ENCODE measurements at places on chromosomes 12 and 14.

GRCh38 chr14:94673781-94674231 lies 61.6 kb downstream of the SERPINA3 start:
- DNase-seq = no peak

GRCh38 chr14:74838166-74838565 lies 37.8 kb downstream of the PROX2 start:
- DNase-seq = no peak

DNA sequence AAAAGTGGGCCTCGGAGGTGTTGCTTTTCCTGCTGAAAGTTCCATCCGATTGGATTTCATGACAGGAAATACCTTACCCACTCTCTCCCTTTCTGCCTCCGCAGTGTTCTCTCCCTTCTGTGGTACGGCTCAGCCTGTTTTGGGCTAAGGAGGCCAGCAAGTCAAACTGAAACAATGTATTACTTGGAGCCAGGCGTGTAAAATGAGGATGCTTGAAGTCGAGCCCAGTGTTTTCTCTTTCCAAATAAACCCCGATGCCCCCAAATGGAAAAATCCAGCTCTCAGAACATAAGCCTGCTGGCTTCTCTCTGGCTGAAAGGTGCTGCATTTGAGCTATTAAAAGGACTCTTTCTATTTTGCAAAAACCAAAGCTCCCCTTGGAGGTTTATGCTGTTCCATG lies 124.7 kb downstream of the ZNF664 start:
- no peak for DNase-seq

DNA sequence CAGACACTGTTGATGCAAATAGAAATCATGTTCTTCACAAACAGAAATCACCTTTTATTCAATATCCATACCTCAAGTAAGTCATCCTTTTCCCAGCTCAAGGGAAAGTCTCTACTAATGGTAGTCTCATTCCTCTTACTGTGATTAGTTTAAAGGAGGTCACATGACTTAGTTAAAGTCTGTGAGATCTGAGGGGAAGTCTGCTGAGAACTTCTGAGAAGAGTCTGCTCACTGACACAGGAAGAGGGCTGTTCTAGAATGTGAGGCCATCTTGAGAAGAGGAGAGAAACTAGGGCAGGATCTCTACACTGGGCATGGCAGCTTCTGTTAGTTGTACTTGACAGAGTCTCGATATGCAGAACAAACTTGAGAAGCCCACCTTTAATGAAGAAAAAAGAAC lies 146.8 kb downstream of the C12orf42 start:
- DNase-seq = no peak

DNA sequence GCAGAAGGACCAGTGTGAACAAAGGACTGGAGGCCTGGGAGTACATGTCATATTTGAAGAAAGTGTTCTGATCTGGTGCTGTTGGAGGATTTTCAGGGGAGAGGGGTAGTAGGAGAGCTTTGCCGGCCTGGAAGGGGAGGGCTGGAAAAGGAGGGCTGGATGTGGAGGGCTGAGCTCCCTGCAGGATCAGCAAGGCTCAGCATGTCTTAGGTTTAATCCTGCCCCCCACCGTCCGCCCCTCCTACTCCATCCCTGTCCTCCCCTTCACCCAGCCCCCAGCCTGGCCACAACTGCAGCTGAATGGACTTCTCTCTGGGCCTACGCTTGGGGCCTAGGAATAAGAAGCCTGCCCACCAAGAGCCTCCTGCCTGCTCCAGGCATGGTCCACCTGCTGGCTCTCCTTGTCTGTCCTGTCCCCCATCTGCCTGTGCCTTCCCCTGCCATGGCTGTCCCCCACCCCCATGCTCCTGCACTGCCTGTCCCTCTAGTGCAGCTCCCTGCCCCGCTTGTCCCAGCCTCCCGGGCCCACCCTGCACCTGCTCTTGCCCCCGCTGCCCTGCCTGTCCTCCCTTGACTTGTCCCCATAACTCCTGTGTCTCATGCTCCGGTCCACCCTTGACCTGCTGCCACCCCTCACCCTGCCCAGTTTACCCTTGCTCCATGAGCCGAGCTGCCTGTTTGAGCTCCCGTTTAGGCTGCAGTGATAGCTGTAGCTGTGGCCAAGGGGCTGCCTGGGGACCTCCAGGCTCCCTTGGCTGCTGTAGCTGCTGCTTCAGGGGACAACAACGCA lies 9.8 kb upstream of the RARG start:
- DNase-seq = no peak

DNA sequence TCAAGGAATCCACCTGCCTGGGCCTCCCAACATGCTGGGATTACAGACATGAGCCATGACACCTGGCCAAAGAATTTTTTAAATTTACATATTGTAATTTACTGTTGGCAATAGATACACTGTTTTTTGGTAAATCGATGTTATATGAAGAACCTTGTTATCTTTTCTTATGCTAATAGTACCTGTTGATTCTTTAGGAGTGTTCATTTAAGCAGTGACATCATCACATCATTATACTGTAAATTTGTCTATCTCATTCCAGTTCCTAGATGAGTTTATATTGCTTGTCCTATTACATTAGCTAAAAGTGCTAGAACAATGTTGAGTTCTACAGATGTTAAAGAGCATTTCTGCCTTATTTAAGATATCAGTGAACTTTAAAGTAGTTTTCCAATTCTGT lies 13.0 kb upstream of the TAS2R30 start:
- DNase-seq = no peak

GRCh38 chr12:108712925-108713203 lies 18.5 kb downstream of the CORO1C start:
- no peak for DNase-seq

DNA sequence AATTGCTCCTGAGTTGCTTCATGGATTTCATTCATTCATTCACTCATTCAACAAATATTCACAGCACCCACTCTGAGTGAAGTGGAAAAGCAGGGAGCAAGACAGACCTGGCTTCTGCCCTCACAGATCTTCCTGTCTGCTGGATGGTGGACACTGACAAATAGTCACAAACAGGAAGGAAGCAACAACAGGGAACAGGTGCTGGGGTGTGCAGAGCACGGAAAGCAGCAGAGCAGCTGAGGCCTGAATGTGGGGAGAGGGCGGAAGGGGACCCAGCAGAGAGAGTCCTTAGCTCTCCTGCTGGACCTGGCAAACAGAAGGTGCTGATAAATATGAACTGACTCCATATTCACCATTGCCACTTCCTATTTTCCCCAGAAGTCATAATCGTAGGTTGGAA lies 54.4 kb downstream of the SETD3 start:
- DNase-seq = no peak

GRCh38 chr14:102085488-102085887 lies 1.4 kb downstream of the HSP90AA1 start:
- DNase-seq = no peak

DNA sequence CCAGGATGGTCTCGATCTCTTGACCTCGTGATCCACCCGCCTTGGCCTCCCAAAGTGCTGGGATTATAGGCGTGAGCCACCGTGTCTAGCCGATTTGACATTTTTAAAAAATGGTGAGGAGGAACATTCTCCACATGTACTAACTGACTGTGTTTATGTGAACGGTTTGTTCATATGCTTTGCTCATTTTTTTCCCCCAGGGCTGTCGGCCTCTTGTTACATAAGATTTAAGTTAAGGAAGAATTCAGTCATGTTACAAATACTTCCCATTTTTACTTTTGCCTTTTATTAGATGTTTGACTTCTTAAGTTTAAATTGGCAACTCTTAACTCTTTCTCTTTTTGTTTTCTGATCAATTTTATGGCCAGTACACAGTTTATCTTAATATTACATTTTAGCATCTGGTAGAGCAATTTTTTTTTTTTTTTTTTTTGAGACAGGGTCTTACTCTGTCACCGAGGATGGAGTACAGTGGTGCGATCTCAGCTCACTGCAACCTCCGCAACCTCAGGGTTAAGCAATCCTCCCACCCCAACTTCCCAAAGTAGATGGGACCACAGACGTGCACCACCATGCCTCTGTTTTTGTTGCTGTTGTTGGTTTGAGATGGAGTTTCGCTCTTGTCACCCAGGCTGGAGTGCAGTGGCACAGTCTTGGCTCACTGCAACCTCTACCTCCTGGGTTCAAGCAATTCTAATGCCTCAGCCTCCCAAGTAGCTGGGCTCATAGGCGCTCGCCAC lies 9.6 kb downstream of the GNS start:
- no peak for DNase-seq

Measured in T-helper 17 cell (primary cell).